Urinary bladder (tissue), 4 donors: ENCODE measurements at places on chromosomes 5 and 9. TPM values are rescaled to one million over a fixed set of nuclear protein-coding genes. Genes with fewer than 3 reads are reported as not detected.

GRCh38 chr5:91211997-91212713 lies 171.0 kb downstream of the ARRDC3 start:
- no peak for DNase-seq

The STPG3 gene
- total RNA-seq = not detected

The LPAR1 gene
- total RNA-seq = 134 TPM

- DNase-seq = peak; percentile 74
These were observed 53.8 kb upstream of the CLINT1 start for GRCh38 chr5:157912621-157913325.
